Endothelial cell of umbilical vein (primary cell): ENCODE measurements at places on chromosomes 1 and 21. TPM values are rescaled to one million over a fixed set of nuclear protein-coding genes. Genes with fewer than 3 reads are reported as not detected.

DNA sequence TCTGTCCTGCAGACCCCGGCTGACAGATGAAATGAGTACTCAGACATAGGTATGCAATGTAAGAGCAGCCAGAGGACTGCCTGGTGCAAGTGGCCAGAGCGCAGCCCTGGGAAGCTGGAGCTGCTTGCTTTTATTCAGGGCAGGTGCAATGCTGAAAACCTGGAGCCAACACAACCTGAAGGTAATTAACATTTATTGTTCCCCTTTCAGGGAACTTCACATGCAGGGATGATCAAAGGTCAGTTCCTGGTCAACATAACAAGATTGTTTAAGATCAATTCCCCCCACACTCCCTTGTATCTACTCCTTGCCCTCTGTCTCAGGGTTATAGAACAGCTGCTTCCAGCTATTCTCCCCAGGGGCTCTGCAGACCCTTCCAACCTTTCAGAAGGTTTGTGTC lies 48.7 kb upstream of the PRELP start:
- no peak for DNase-seq

DNA sequence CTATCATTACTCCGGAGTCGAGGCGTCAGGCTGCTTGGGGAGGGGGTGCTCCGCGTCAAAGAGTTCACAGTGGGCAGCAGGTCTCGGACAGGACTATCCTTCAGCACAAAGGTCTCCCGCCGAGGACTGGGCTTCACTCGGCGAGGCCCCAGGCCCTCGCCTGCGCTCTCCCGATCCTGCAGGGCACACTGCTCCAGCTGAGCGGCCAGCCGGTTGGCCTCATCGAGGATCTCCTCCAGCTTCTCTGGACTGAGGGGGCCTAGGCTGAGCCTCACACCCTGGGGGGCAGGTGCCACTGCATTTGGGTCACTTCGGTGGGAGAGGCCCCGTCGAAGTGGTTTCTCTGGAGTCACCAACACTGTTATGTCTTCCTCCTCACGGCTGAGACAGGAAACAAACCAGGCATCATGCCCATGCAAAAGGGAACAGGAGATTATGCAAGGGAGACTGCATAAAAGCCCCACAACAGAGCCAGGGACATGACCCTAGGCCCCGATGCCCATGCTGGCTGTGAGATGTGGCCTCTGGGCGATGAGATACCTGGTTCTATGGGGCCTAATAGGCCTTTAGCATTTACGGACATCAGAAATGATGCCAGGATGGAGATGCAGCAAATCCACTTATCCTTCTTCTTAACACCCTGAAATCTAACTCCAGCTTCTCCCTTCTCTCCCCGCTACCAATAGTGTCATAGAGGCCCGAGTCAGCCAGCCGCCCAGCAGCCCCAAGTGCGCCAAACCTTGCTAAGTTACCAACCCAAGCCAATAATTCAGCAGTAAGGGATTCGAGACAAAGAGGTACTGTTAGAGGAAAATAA lies 1.1 kb downstream of the PSRC1 start:
- no peak for DNase-seq

DNA sequence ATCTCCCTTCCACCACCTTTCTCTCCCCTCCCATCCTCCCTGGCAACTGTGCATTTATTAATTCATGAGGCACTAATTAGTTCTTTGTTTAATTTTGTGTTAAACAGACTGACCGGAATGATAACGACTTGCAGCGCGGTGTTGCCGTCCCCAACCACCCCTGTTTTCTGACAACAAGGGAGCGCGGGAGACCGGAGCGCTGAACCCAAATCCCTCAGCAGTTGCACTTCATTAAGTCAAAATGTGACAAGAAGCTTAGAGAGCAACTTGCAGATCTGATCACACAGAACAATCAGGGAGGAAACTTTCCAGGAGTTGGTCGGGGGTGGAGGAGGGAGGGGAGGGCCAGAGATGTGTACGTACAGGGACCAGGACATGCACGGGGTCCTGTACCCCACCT lies 89.2 kb downstream of the CASZ1 start:
- no peak for DNase-seq

HAO2 gene
- not detected in 2 replicates for polyA plus RNA-seq

DNA sequence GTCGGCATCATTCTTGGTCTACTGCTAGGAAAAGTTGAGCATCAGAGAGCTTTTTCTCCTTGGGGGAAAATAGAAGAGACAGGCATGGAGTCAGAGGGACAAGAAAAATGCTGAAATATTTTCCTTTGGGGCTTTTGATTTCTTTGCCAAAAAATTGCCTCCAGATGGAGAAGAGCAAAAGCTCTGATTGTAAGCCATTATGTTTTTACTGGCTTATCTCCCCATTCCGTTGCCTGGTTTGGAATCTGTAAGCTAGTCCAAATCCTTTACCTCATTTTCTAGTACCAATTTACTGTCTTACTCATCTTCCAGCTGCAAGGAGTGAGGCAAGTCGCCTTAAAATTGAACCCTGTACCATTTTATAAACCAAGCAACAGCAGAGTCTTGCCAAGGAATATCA lies 23.3 kb upstream of the NBL1 start:
- no peak for DNase-seq

MASP2 gene
- polyA plus RNA-seq, result not detected in 2 replicates

GRCh38 chr1:227791425-227792143 lies 23.9 kb upstream of the PRSS38 start:
- no peak for DNase-seq

- DNase-seq, result no peak
These were observed 1592.9 kb downstream of the MRPL39 start for GRCh38 chr21:24014381-24014780.

- no peak for DNase-seq
These were observed 3.2 kb upstream of the NADK start for GRCh38 chr1:1781526-1781903.

DNA sequence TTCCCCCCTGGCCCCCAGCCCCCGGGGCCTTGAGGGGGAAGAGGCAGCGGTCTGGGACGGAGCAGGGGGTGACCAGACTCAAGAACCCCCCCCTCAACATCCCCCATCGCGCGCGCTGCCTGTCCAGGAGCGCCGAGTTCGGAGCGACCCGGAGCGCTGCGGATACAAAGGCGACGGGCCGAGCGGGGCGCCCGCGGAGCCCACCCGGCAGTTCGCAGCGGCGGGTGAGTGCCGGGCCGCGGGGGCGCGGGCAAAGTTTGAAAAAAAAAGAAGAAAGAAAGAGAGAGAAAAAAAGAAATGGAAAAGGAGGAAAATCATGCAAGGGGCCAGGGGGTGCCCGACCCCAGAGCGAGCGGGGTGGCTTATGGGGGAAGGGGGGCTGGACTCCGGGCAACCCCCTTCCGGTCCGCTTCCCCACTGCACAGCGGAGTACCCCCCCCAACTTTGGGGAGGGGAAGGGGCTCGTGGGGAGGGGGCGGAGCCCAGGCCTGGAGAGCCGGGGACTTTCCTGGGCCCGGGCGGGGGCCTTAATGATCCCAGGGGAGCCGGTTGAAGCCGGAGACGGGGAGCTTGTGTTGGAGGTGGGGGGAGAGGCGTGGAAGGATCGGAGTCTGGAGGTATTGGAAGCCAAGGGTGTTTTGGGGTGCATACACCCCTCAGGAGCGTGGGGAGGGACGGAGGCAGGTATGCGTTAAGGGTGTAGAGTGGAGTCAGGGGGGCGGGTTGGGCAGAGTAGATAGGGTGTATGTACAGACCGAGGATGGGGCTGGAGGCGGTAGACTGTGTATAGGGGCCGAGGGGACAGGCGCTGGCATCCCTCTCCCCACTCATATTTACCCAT lies 502 bp downstream of the VANGL2 start:
- DNase-seq, result no peak

SLC45A3 gene
- 15.1 and 15.5 TPM in 2 replicates for polyA plus RNA-seq

C4BPA gene
- polyA plus RNA-seq, result not detected in 2 replicates

CTSK gene
- polyA plus RNA-seq, result 18.5 and 20.3 TPM in 2 replicates
